ENCODE measurements at places on chromosomes 2 and 18.

DNA sequence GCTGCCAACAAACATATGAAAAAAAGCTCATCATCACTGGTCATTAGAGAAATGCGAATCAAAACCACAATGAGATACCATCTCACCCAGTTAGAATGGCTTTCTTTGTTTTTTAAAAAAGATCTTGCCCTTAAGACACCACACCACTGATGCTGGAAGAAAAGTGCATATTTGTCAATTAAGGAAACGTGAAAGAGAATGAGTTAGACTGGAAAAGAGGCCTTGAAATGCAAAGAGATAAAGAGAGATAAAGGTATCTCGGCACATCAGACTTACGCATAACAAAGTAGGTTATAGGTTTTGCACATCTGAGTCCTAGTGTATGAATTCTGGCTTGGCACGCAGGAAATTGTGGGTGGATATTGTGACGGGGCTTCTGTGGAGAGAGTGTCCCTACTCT lies 149.5 kb downstream of the MTX2 start:
- DNase-seq: no peak

DNA sequence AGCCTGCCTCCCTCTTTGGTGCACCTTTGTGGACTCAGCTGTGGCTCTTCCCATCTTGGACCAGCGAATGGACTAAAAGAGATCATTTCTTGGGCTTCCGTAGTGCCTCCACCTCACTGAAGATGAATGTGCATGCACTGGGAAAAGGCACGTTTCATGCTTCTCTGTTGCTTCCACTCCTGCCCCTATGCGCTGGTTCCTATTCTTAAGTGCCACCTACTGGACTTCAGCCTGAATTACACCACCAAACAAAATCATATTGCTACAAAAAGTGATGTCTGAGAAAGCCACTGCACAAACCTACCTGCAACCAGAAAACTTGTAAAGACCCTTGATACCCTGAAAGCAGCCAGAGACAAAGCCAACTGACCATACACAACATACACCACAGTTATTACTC lies 695.6 kb downstream of the TSN start:
- peak; percentile 2 for DNase-seq

DNA sequence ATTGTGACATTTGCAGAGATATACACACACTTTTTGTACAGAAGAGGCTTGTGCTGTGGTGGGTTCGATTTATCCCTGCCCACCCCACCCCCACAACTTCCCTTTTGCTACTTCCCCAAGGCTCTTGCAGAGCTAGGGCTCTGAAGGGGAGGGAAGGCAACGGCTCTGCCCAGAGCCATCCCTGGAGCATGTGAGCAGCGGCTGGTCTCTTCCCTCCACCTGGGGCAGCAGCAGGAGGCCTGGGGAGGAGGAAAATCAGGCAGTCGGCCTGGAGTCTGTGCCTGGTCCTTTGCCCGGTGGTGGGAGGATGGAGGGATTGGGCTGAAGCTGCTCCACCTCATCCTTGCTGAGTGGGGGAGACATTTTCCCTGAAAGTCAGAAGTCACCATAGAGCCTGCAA lies 40.0 kb downstream of the STEAP3 start:
- DNase-seq: peak; percentile 48

GRCh38 chr2:50614056-50614455 lies 417.9 kb downstream of the NRXN1 start:
- no peak for DNase-seq

- no peak for DNase-seq
Measured at GRCh38 chr18:37422116-37422515, 143.5 kb downstream of the CELF4 start.

- DNase-seq: no peak
Measured at GRCh38 chr2:223169830-223170605, 118.0 kb downstream of the KCNE4 start.

DNA sequence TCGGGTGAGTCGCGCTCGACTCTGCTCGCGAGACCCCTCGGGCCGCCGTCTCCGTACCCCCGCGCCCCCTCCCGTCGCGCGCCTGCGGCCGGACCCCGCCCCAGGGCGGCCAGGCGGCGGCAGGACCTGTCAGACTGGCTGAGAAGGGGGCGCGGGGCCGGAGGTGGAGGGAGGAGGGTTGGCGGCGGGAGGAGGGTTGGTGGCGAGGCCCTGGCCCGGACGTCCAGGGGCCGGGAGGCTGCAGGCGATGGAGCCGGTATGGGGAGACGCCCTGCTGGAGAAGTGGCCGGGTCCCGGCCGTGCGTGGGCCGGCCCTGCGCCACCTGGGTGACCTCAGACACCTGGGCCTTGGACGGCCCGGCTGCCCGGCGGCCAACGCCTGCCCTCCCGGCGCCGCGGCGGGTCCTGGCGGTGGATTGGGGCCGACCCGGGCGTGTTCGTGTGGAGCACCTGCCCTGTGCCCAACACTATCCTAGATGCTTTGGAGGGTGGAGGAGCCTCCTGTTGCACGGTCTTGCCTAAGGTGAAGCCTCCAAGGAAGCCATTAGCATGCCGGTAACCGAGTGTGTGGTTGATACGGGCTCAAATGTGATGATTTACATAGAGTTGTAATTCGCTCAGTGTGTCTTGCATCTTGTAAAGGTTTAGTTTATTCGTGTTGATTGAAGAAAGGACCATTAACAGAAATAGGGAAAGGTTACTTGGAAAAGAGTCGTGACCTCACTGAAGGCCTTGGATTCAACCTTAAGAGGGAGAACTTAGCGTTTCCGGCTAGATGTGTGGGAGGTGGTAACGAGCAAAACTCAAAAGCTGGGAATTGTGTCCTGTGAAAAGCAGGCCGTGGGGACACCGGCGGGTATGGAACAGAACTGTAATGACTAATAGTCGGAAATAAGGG lies 550 bp downstream of the MYL12B start:
- peak; percentile 21 for DNase-seq

DNA sequence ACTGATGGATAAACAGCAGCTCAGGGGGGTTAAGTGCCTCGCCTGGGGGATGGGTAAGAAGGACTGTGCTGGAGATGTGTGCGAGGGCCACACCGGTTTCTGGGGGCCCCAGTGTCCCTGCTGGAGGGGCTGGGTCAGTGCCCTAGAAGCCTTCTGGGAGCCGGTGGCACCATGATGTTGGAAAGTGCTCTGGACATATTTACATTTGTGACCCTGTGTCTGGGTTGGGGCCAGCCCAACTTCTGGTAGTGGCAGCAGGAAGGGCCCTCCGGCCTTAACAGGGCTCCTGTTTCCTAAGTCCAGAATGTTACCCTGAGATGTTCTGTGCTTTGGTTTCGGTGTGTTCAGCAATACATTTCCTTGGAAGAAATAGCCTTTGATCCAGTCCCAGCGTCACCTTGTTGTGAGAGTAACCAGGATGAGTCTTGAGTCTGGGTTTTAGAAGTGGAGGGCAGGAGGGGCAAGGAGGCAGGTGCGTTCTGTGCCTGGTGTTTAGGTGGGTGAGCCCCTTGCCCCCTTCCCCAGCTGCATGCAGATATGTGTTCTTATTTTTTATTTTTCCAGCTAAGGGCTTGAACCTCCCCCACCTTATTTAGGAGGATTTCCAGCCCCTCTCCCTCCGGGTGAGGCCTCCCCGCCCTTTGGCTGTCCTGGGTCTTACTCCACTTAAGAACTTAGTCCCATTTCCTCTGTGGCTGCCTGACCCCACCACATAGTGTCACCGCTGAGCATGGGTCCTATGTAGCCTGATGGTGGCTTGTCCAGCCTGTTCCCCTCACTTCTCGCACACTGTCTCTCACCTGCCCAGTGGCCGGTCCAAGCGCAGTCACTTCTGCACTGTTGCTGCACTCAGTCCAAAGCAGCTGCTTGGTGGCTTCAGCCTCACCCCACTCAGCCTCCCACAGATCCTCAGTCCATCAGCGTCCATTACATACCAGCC lies 132.7 kb upstream of the HS6ST1 start:
- no peak for DNase-seq

- no peak for DNase-seq
Measured at GRCh38 chr2:11290713-11291112, 53.7 kb downstream of the ROCK2 start.

GRCh38 chr2:241834527-241835210 lies 24.0 kb downstream of the PDCD1 start:
- no peak for DNase-seq

- DNase-seq: no peak
Measured at GRCh38 chr2:202716953-202717597, 82.3 kb downstream of the FAM117B start.

DNA sequence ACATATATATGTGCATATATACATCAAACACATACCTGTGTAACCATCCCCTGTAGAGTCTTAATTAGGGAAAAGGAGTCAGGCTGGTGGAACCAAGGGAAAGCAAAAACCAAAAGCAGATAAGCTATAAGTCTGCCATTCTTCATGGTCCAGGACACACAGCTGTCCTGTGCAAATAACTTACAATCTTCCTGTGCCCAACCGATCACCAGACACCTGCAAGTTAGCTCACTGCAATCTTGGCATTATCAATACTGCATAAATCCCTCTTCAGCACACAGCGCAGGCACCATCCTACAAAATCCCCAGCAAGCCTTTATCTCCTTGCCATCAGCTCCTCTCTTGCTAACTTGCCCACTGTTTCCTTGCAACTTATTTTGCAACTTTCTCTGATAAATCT lies 60.8 kb upstream of the DYNAP start:
- DNase-seq: no peak

- no peak for DNase-seq
Measured at GRCh38 chr2:33496150-33496549, 19.7 kb downstream of the RASGRP3 start.

- DNase-seq: no peak
Measured at GRCh38 chr2:95388856-95389244, 13.7 kb upstream of the FAHD2A start.

GRCh38 chr2:203909261-203909967 lies 27.1 kb upstream of the ICOS start:
- peak; percentile 47 for DNase-seq

- no peak for DNase-seq
Measured at GRCh38 chr2:3034856-3035255, 342.8 kb downstream of the EIPR1 start.

DNA sequence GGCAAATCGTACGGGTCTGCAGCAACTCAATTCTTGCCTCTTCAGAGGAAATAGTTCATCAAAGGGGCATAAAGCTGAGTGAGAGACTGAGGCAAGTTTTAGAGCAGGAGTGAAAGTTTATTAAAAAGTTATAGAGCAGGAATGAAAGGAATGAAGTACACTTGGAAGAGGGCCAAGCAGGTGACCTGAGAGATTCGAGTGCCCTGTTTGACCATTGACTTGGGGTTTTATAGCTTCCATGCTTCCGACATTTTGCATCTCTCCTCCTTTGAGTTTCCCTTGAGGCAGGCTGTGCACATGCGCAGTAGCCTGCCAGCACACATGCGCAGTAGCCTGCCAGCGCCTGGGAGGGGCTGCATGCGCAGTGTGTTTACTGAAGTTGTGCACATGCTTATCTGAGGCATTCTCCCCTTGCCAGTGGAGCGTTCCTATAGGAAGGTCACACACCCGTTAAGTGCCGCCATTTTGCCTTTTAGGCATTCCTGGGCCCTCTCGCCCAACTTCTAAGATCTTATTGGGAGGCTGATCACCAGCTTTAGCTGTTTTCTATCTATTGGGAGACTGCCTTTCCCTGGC lies 265.5 kb upstream of the MGAT5 start:
- DNase-seq: no peak

GRCh38 chr18:53534203-53534602 lies 690.3 kb downstream of the MBD2 start:
- no peak for DNase-seq

- no peak for DNase-seq
Measured at GRCh38 chr2:48235076-48235475, 294.9 kb upstream of the STON1 start.

DNA sequence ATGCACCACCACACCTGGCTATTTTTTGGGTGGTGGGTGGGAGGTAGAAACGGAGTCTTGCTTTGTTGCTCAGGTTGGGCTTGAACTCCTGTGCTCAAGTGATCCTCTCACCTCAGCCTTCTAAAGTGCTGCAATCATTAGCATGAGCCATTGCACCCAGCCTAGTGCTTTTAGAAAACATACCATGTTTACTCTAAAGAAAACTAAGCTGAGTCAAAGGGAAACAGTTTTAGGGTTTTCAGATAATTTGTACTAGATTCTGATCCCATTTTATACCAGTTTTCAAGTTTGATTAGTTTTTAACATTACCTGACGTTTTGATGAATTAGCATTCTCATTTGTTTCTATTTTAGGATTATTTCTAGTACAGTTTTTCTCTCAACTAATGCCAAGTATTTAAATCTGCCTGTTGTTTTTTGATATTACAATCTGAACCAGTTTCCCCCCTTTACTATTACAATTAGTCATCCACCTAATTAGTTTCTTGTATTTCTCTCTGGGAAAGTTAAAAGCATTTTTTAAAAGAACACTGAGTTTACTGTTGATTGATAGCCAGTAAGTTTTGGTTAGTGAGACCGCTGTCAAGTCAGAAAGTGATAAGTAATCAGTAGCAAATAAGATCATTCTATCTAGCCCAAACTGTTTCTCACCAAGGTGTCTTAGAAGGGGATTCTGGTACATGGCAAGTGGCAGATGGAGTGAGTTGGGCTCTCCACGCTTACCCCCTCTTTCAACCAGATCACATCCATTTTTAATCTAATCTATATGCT lies 24.2 kb upstream of the TBR1 start:
- no peak for DNase-seq

DNA sequence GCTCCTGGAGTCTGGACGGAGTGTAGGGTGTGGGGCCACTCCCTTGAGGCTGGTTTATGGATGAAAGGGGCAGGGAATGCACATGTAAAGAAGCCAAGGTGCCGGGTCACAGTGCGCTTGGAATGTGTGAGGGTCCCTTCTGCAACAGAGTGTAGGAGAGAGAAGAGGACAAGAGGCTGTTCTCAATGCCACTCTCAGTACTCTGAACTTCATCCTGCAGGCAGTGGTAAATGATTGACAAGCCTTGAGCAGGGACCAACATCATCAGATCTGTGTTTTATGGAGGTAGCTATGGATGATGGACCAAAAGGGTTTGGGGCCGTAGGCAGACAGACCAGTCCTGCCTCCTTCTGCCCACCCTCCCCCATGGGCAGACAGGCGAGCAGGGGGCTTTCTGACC lies 7.2 kb upstream of the ALKAL2 start:
- DNase-seq: no peak

DNA sequence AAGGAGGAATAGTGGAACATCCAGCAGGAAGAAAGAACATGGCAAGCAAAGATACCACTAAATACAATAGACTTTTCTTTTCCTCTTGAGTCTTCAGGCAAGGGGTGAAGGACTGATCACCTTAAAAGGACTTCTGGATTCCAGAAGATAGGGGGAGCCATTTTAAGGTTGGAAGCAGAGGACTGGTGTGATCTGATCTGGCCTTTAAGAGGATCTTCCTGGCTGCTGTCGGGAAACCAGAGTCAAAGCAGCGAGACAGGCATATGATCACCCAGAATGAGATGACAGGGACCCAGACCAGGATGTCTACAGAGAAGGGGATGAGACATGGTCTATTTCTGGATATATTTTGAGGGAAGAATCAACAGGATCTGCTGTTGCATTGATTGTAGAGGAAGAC lies 558.0 kb downstream of the STK39 start:
- no peak for DNase-seq

DNA sequence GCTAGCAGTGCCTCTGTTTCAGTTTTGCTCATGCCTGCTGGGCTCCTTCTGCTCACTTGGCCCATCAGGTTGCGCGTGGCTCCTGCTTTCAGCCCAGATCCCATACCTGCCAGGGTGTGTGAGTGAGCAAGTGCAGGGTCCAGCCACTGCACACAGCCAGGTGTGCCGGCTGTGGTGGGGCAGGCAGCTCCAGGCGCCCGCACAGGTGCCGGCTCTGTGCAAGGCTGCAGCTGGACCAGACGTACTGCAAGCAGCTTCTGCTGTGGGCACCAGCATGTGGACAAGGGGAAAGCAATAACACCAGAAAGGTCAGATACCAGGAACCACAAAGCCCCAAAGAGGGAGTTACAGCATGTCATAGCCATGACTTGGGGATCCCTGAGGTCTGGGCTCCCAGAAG lies 5.6 kb upstream of the PCARE start:
- DNase-seq: no peak
